Endothelial cell of coronary artery (primary cell): ENCODE measurements at places on chromosomes 5 and 9. TPM values are rescaled to one million over a fixed set of nuclear protein-coding genes. Genes with fewer than 3 reads are reported as not detected.

Gene MCTP1
- 40.7 and 55.2 TPM in 2 replicates for total RNA-seq

Gene CAPSL
- not detected in 2 replicates for total RNA-seq

Gene SLCO6A1
- under 0.01 TPM in 1 of 2 replicates, not detected in the other for total RNA-seq

Gene ANXA2R
- 3.1 and 4.5 TPM in 2 replicates for total RNA-seq

Gene PSD2
- not detected in 2 replicates for total RNA-seq

Gene ENTPD2
- total RNA-seq, result not detected in 2 replicates

Gene AIF1L
- total RNA-seq, result 27.6 and 31.6 TPM in 2 replicates

Gene CEP78
- 17.5 and 19.0 TPM in 2 replicates for total RNA-seq

Gene LCN2
- 0.18 TPM in 1 of 2 replicates, not detected in the other for total RNA-seq

Gene CTXN3
- not detected in 2 replicates for total RNA-seq

Gene GABRA1
- total RNA-seq, result not detected in 2 replicates

Gene TAS2R1
- not detected in 2 replicates for total RNA-seq

Gene DAB2
- total RNA-seq, result 73.7 and 90.6 TPM in 2 replicates

Gene ARHGEF28
- 73.1 and 106 TPM in 2 replicates for total RNA-seq

Gene RETREG1
- total RNA-seq, result 0.18 and 0.28 TPM in 2 replicates

Gene CACFD1
- 7.7 and 9.9 TPM in 2 replicates for total RNA-seq

Gene RMRP
- total RNA-seq, result 34,663 and 71,197 TPM in 2 replicates

Gene GRIN3A
- not detected in 2 replicates for total RNA-seq

Gene CDKN2B-AS1
- 0.75 and 2.2 TPM in 2 replicates for total RNA-seq

Gene HAVCR2
- 0.19 TPM in 1 of 2 replicates, not detected in the other for total RNA-seq

Gene MINAR2
- total RNA-seq, result not detected in 2 replicates

Gene TGFBI
- 96.9 and 107 TPM in 2 replicates for total RNA-seq
